ENCODE measurements at places on chromosomes 7 and 10. TPM values are rescaled to one million over a fixed set of nuclear protein-coding genes. Genes with fewer than 3 reads are reported as not detected.

Gene POP7
- 59.2 TPM for total RNA-seq

Gene ASAH2
- 7.4 TPM for total RNA-seq

Gene TBC1D12
- 5.4 TPM for total RNA-seq

Gene HABP2
- total RNA-seq: not detected

Gene ERVW-1
- not detected for total RNA-seq

- no peak overlapping the region for H3K27ac ChIP-seq
- H3K27me3 ChIP-seq: no peaks in the 10 kb centered on the region
- no peak overlapping the region for H3K4me3 ChIP-seq
- no peak for DNase-seq
- peaks cover 6% of the 10 kb centered on the region for H3K36me3 ChIP-seq
Observed at GRCh38 chr10:34224639-34225038, 590.5 kb downstream of the PARD3 start.

DNA sequence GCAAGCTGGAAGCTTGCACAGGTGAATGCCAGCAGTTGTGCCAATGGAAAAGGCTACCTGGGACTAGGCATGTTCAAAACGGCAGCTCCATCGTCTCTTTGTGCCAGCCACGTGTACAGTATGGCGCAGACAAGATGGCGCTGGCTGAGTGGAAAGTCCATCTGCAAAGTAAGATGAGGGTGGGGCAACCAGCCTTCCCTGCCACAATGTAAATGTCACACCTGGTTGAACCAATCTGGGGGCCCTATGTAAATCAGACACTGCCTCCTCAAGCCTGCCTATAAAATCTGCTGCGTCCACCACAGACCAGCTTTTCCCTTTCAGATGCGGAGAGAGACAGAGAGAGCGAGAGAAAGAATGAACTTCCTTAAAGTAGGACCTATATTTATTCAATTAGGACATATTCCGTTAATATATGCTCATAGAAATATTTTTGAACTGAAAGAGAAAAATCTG lies 18.5 kb upstream of the C7orf33 start:
- H3K27me3 ChIP-seq: no peaks in the 10 kb centered on the region
- H3K36me3 ChIP-seq: no peaks in the 10 kb centered on the region
- H3K4me1 ChIP-seq: no peaks in the 10 kb centered on the region
- no peak overlapping the region for H3K27ac ChIP-seq
- DNase-seq: no peak
- no peak overlapping the region for H3K4me3 ChIP-seq

DNA sequence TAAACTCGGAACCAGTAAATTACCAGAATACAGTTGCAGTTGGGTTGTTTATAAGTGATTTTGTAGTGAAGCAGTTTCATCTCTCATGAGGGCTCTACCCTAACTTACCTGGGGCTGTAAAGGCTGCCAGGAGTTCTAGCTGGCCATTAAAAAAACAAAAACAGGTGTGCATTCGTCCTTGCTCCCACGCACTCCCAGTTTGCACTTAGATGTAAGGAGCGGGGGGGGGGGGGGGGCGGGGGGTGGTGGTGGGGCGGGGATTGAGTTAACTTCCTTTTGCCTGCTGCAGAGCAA lies 2.3 kb upstream of the PFKFB3 start:
- H3K27me3 ChIP-seq: no peaks in the 10 kb centered on the region
- H3K4me3 ChIP-seq: peak overlapping the region; percentile 35
- no peaks in the 10 kb centered on the region for H3K36me3 ChIP-seq
- H3K27ac ChIP-seq: no peak overlapping the region
- H3K4me1 ChIP-seq: peaks cover 19% of the 10 kb centered on the region

DNA sequence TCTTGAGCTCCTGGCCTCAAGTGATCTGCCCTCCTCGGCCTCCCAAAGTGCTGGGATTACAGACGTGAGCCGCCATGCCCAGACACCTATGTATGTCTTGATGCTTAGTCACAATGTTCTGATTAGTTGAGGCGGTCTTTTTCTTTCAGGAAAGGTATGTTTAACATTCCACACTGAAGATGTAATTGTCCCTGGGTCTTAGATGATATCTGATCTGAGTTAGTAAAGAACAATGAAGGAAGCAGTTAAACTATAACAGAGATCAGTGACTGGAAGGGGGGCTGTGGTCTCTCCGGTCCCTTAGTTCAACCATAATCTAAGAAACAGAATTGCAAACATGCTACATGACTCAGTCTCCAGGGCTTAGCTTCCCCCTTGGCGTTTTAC lies 31.5 kb upstream of the SH2D4B start:
- H3K27ac ChIP-seq: peak overlapping the region; percentile 86
- peak; percentile 33 for DNase-seq
- H3K4me3 ChIP-seq: no peak overlapping the region
- peaks cover 50% of the 10 kb centered on the region for H3K36me3 ChIP-seq
- H3K27me3 ChIP-seq: no peaks in the 10 kb centered on the region

GRCh38 chr10:96556003-96556402 lies 30.8 kb downstream of the TM9SF3 start:
- no peaks in the 10 kb centered on the region for H3K27me3 ChIP-seq
- DNase-seq: peak; percentile 16
- peaks cover 3% of the 10 kb centered on the region for H3K4me1 ChIP-seq
- peaks cover 18% of the 10 kb centered on the region for H3K36me3 ChIP-seq

DNA sequence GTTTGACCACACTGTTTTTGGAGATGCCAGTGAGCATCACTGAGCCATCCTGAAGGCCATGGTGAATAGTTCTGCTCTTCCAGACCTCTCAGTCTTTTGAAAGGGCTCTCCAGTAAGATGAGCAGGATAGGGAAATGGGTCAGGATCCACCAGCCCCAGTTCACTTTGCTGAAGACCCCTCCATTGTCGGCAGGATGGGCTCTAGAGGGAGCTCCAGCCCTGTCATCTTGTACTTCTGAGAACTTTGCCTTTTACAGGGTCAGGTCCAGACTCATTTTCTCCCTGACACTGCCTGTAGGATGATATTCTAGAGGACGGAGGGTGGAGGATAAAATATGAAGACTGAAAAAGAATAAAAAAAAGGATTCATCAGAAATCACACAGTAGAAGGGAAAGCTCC lies 13.1 kb downstream of the LHFPL3 start:
- no peaks in the 10 kb centered on the region for H3K4me1 ChIP-seq
- peak; percentile 21 for DNase-seq
- no peak overlapping the region for H3K4me3 ChIP-seq

DNA sequence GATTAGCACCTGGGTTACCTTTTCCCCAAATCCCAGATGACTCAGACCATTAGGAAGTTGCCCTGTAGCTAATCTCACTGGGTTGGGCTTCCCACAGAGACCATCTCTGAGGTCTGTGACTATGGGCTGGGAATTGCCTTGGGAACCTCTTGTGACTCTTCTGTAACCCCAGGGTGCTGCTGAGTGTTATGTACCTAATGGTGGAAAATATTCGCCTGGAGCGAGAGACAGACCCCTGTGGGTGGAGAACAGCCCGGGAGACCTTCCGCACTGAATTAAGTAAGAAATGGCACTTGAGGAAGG lies 20.0 kb downstream of the STRIP2 start:
- no peak overlapping the region for H3K4me3 ChIP-seq
- DNase-seq: peak; percentile 56
- H3K27ac ChIP-seq: no peak overlapping the region
- peaks cover 11% of the 10 kb centered on the region for H3K4me1 ChIP-seq
- no peaks in the 10 kb centered on the region for H3K27me3 ChIP-seq

- no peaks in the 10 kb centered on the region for H3K36me3 ChIP-seq
- H3K27me3 ChIP-seq: peaks cover 41% of the 10 kb centered on the region
Observed at GRCh38 chr7:95777269-95777668, 4.9 kb downstream of the DYNC1I1 start.

Gene COL1A2
- not detected for total RNA-seq

GRCh38 chr7:144468990-144469732 lies 65.7 kb upstream of the NOBOX start:
- H3K36me3 ChIP-seq: no peaks in the 10 kb centered on the region
- H3K27me3 ChIP-seq: no peaks in the 10 kb centered on the region
- H3K4me3 ChIP-seq: no peak overlapping the region
- H3K27ac ChIP-seq: no peak overlapping the region

- H3K4me1 ChIP-seq: peaks cover 14% of the 10 kb centered on the region
- H3K36me3 ChIP-seq: peaks cover 14% of the 10 kb centered on the region
- H3K4me3 ChIP-seq: peak overlapping the region; percentile 0
- DNase-seq: peak; percentile 83
- no peaks in the 10 kb centered on the region for H3K27me3 ChIP-seq
- H3K27ac ChIP-seq: peak overlapping the region; percentile 21
Observed at GRCh38 chr10:50585921-50586739, 37.6 kb downstream of the SGMS1 start.

Gene CFAP58
- total RNA-seq: 1.1 TPM

Gene CALD1
- total RNA-seq: 183 TPM

GRCh38 chr7:119320316-119320715 lies 952.7 kb upstream of the KCND2 start:
- no peak overlapping the region for H3K4me3 ChIP-seq
- H3K36me3 ChIP-seq: no peaks in the 10 kb centered on the region
- peaks cover 11% of the 10 kb centered on the region for H3K27me3 ChIP-seq
- H3K27ac ChIP-seq: no peak overlapping the region

DNA sequence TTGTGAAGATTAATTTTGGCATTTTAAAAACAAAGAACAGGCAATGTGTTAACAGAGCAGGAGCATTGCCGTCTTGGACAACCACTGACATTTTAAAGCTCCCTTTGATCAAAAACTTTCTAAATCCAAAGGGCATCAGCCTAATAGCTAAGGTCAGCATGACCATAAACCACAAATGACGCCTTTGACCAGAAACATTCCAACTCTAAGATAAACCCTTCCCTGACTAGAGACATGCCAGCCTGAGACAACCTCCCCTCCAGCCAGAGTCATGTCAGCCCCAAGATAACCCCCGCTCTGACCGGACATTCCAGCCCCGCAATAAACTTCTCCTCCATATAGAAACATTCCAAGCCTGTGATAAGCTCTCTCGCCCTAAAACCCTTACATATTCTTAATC lies 949.4 kb upstream of the POT1 start:
- no peak for DNase-seq
- H3K27me3 ChIP-seq: no peaks in the 10 kb centered on the region
- no peak overlapping the region for H3K4me3 ChIP-seq
- H3K4me1 ChIP-seq: no peaks in the 10 kb centered on the region
- H3K36me3 ChIP-seq: no peaks in the 10 kb centered on the region

GRCh38 chr10:86077271-86077670 lies 289.3 kb downstream of the GRID1 start:
- no peak overlapping the region for H3K27ac ChIP-seq
- H3K4me1 ChIP-seq: no peaks in the 10 kb centered on the region
- no peaks in the 10 kb centered on the region for H3K27me3 ChIP-seq
- H3K4me3 ChIP-seq: no peak overlapping the region
- no peak for DNase-seq

DNA sequence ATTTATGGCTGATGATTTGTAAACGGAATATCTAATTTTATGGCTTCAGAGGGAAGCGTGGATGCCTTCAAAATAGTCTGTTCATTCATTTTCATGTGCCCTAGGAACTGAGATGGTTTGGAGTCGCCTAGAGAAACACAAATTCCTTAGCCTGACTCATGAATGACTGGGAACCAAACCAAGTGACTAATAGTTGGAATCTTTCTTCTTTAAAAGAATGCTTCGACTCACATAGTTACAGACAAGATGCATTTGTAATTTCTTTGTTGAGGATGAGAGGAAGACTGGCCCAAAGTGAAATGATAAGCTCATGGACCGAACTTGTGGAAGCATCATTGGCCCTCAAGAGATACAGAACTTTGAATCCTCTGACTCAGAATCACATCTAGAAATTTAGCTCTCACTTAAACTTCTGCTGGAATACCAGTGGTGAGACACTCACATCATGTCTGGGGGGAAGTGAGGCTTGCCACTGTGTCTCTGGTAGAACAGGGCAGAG lies 1107.2 kb downstream of the NRG3 start:
- H3K4me1 ChIP-seq: peaks cover 16% of the 10 kb centered on the region
- H3K27ac ChIP-seq: peak overlapping the region; percentile 57
- no peak overlapping the region for H3K4me3 ChIP-seq

- H3K36me3 ChIP-seq: no peaks in the 10 kb centered on the region
- H3K4me3 ChIP-seq: no peak overlapping the region
- no peak overlapping the region for H3K27ac ChIP-seq
Observed at GRCh38 chr10:19811540-19811939, 4.7 kb upstream of the PLXDC2 start.

Gene SMIM30
- 37.4 TPM for total RNA-seq

- H3K27ac ChIP-seq: no peak overlapping the region
- no peaks in the 10 kb centered on the region for H3K27me3 ChIP-seq
- peak; percentile 22 for DNase-seq
- H3K4me3 ChIP-seq: no peak overlapping the region
- no peaks in the 10 kb centered on the region for H3K4me1 ChIP-seq
Observed at GRCh38 chr7:24368161-24368560, 84.2 kb downstream of the NPY start.

DNA sequence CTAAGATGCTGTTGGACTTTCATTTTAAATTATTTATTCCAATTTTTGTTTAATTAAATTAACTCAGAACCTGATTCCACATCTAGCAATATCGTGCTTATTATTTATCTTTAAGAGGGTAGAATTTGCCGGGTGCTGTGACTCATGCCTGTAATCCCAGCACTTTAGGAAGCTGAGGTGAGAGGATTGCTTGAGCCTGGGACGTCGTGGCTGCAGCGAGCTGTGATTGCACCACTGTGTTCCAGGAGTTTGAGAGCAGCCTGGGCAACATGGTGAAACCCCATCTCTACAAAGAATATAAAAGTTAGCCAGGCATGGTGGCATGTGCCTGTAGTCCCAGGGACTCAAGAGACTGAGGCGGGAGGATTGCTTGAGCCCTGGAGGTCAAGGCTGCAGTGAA lies 47.8 kb downstream of the ZFAND4 start:
- H3K27me3 ChIP-seq: no peaks in the 10 kb centered on the region
- H3K36me3 ChIP-seq: peaks cover 19% of the 10 kb centered on the region
- no peak overlapping the region for H3K27ac ChIP-seq

DNA sequence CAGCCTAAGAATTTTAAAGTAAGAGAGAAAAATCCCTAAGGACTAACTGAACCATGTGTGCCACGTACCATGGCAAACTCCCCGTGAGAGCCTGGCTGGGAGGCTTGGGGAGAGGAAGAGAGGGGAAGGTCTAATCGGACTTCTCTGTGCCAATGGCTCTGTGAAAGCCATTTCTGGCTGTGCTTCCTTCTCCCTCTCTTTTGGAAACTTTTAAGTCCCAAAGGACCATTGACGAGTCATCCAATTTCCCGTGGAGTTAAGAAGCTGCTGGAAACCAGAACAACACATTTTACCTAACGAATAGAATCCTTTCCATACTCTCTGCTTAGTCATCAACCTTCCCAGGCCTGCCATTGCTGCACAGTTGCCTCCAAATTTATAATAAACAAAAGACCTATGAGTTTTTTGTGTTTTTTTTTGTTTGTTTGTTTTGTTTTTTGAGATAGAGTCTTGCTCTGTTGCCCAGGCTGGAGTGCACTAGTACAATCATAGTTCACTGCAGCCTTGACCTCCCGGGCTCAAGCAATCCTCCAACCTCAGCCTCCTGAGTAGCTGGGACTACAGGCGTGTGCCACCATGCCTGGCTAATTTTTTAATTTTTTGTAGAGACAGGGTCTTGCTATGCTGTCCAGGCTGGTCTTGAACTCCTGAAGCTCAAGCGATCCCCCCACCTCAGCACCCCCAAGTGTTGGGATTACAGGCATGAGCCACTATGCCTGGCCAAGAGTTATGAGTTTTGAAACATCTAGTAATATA lies 13.2 kb downstream of the LAMB1 start:
- no peaks in the 10 kb centered on the region for H3K27me3 ChIP-seq
- H3K36me3 ChIP-seq: peaks cover 100% of the 10 kb centered on the region
- peaks cover 27% of the 10 kb centered on the region for H3K4me1 ChIP-seq
- H3K4me3 ChIP-seq: no peak overlapping the region
- DNase-seq: peak; percentile 69
